Iris pigment epithelial cell (primary cell): ENCODE measurements at places on chromosomes 16 and 17.

GRCh38 chr16:12805066-12805465 lies 1.4 kb upstream of the CPPED1 start:
- no peak for DNase-seq

DNA sequence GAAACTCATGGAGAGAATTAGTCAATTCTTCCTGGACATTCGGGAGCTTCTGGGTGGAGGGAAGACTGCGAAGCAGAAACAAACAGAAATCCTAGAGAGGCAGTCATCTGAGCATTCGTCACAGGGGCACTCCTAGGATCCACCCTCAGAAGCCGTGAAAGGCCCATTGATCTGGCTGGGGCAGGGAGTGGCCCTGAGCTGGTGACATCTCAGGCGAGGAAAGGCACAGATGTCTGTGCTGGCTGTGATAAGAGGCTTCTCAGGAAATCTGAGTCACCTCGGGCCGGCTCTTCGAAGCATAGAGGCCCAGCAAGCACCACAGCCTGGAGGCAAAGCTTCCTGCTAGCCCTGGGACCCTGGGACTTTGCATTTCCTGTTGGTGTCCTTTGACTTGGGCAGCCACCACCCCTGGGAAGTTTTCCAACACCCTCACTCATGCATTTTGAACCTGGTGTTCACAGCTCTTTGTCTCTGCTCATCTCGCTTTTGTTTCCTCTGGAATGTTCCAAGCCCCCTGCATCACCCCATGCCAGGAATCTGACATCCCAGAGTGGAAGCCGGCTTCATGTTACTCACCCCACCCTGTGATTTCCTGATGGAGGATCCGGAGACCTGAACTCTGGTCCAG lies 23.3 kb upstream of the CDRT4 start:
- DNase-seq, result peak; percentile 69

- DNase-seq, result no peak
Observed at GRCh38 chr17:2237950-2238349, 65.6 kb downstream of the SMG6 start.

GRCh38 chr17:19019041-19019941 lies 14.7 kb upstream of the FAM83G start:
- no peak for DNase-seq

- DNase-seq, result no peak
Observed at GRCh38 chr16:23863511-23864422, 28.0 kb downstream of the PRKCB start.

DNA sequence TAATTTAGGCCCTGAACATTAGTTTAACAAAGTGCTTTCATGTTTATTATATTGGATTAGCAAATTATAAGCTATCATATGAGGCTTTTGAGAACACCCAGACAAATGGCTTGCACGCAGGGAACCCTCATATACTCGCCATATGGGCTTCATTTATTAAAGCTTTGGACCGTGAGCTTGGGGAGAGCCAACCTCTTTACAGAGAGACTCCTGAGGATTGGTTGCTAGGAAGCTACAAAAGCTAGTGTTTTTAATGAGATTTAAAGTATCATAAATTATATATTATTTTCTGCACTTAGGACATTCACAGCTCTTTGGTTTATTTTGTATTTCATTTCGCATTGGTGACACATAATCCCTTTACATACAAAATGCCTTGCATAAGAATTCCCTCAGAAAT lies 193.8 kb upstream of the TOX3 start:
- no peak for DNase-seq

- DNase-seq, result no peak
Observed at GRCh38 chr17:71937914-71938313, 182.9 kb upstream of the SOX9 start.

GRCh38 chr17:77723071-77723908 lies 235.2 kb upstream of the TNRC6C start:
- no peak for DNase-seq

- DNase-seq, result no peak
Observed at GRCh38 chr17:3729881-3730280, 6.2 kb downstream of the HASPIN start.

GRCh38 chr17:48187872-48188608 lies 80.5 kb downstream of the SNX11 start:
- DNase-seq, result no peak

- DNase-seq, result no peak
Observed at GRCh38 chr17:1216217-1217088, 36.7 kb upstream of the ABR start.

DNA sequence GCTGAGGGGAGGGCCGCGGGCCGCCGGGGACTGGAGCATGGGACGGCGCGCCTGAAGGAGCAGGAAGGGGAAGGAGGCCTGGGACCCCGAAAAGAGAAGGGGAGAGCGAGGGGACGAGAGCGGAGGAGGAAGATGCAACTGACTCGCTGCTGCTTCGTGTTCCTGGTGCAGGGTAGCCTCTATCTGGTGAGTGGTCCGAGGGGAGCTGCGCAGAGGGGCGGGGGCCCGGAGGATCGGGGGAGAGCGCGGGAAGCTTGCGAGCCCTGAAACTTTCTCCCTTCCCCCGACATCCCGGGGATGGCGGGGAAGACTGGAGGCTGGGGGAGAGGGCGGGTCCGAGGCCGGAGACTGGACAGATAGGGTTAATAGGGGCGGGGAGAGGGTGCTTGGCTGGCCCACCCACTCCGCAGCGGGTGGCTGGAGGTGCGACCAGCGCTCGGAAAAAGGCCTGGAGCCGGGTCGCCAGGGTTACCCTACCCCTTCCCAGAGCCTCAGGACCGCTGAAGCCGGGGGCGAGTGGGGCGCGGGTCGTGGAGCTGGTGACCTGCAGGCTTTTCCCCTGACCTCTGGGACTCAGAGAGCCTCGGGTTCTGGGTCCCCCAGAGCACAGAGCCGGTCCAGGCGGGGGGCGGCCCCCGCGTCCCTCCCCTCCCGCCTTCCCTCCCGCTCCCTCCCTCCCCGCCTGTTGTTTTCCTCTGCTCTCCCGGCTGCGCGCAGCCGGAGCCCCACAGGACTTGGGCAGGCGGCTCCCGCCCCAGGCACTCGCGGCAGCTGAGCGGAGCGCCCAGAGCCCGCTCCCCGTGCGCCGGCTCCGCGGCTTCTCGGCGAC lies 631 bp downstream of the NXPH3 start:
- DNase-seq, result peak; percentile 50

GRCh38 chr17:81665205-81666091 lies 957 bp downstream of the OXLD1 start:
- DNase-seq, result peak; percentile 24

GRCh38 chr16:79609861-79610260 lies 9.3 kb upstream of the MAF start:
- DNase-seq, result no peak

DNA sequence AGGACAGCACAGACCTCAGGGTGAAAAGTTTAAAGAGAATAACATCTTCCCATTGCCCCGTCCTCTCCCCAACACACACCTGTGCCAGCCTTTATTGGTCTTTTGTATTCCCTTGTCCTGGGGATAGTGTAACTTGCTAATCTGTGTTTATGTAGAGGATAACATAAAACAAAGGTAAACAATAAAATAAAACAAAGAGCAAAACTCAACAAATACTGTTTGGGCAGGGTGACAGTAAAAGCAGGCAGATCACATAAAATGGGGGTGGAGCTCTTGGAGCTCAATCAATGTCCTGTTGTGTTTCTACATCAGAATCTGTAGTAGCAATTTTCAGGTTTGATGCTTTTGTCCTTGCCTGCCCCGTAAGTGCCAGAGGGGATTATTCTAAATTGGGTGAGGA lies 1939.7 kb downstream of the TP53TG3F start:
- DNase-seq, result no peak

DNA sequence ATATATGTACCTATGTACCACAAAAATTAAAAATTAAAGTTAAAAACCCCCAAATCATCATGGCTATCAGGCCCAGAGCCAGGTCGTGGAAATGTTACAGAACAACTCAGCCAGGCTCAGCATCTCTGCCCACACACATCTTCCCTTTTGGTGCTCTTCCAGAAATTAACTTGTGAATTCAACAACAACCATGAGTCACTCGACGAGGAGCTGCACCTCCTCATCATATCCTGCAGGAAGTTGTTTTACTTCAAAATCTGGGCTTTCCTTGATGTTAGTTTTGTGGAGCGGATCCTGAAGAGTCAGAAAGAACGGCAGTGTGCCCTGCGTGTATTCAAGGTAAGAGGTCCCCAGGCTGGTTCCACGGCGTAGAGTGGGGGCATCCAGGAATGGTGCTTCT lies 10.6 kb downstream of the FBXO39 start:
- peak; percentile 81 for DNase-seq

DNA sequence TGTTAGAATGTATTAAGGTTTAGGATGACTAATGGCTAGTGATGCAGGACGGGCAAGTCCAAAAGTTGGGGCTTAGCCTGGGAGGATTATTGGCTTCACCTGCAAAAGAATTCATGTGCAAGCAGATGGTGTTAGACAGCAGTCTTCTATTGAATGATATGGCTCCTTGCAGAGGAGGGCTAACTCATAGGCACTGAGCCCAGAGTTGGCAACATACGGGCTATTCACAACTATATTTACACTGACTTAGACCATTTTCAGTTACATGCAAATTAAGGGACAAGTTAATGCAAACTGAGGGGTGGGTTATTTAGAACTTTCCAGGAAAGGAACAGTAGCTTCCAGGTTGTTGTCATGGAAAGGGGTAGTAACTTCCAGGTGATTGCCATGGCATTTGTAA lies 1017.1 kb upstream of the EEF2KMT start:
- no peak for DNase-seq

DNA sequence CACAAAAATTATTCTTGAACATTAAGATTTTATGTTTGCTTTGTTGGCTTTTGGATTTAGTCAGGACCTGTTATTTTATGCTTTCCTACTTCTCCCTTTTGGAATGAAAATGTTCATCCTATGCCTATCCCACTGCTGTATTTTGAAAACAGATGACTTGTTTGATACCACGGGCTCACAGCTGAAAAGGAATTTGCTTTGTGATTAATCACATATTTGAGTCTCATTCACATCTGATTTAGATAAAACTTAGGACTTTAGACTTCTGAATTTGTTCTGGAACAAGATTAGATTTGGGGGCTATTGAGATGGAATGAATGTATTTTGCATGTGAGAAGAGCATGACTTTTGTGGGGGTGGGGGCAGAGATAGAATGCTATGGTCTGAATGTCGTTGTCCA lies 1012.6 kb downstream of the CDH11 start:
- DNase-seq, result no peak

GRCh38 chr17:10294180-10294579 lies 78.6 kb downstream of the MYH13 start:
- DNase-seq, result no peak

DNA sequence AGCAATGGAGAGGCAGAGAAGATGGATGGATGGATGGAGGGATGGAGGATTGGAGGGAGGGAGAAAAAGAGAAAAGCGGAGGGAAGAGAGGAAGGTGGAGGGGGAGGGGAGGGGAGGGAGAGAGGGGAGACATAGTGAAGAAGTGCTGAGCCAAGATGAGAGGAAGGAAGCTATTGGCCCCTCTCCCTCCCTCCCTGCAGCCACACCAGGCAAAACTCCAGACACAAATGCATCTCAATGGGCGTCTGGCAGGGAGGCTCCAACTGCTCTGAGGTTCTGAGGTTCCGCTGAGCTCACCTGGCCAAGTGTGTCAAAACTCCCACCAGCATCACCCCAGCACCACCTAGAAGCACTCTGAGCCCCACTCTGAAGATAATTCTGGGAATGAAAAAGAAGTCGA lies 26.9 kb upstream of the PHB1 start:
- no peak for DNase-seq

DNA sequence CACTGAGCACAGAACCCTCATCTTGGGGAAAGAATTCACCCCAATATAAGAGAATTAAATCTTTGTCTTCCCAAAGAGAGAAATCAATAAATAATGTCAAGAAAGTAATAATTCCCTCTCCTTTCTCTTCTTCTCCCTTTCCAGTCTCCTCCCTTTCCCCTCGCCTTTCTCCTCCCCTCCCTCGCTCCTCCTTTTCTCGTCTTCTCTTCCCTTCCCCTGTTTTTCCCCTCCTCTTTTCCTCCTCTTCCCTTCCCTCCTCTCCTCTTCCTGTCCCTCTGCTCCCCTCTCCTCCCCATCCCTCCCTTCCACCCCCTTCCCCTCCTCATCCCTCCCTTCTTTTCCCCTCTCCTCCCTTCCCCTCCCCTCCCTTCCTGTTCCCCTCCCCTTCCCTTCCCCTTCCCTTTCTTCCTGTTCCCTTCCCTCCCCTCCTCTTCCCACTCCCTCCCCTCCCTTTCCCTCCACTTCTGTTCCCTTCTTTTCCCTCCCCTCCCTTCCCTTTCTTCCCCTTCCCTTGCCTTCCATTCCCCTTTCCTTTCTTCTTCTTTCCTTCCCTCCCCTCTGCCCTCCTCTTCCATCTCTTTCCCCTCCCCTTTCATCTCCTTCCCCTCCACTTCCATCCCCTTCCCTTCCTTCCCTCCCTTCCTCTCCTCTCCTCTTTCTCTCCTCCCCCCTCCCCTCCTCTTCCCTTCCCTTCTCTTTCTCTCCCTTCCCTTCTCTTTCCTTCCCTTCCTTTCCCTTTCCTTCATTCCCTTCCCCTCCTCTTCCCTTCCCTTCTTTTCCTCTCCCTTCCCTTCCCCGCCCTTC lies 363.6 kb downstream of the SHISA9 start:
- no peak for DNase-seq

GRCh38 chr16:51818342-51818944 lies 667.4 kb upstream of the SALL1 start:
- peak; percentile 78 for DNase-seq

DNA sequence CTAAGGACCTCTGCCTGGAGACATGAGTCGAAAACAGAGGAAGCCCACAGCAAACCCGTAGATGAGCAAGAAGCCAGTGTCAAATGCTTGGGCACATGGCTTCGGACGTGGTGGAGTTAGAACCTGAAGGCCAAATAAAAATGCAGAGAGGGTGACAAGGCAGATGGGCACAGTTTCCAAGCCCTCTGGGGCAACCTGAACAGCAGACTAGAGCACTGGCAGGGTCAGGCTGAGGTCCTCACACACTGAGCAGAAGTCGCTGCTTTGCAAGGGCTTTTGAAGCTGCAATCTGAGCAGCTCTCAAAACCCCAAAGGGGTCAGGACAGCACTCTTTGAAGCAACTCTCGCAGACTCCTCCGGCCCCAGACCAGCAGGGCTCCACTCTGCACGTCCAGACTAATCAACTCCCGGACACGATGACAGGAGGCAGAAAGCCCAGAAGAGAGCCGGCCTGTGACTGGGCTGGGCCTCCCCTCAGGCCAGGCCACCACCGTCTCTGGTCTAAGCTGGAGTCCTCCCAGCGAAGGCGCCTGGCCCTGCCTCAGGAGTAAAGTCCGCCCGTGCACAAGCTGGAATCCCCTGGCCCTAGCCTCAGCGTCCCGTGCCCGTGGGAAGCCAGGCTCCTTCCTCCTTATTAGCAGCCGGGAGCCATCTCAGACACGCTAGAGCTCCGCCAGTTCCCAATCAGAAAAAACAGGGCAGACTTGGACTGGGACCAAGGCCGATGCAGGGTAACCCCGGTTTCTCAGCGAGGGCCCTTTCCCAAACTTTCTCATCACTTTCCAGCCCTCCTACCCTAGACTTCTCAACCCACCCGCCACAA lies 924 bp downstream of the SMARCD2 start:
- DNase-seq, result peak; percentile 54

DNA sequence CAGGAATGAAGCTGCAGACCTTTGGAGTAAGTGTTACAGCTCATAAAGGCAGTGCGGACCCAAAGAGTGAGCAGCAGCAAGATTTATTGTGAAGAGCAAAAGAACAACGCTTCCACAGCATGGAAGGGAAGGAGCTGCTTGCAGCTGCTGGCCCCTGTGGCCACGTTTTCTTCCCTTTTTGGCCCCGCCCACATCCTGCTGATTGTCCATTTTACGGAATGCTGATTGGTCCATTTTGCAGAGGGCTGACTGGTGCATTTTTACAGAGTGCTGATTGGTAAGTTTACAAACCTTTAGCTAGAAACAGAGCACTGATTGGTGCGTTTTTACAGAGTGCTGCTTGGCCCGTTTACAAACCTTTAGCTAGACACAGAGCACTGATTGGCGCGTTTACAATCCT lies 841.5 kb downstream of the CDH11 start:
- no peak for DNase-seq
